ENCODE measurements at places on chromosomes 2 and 18. TPM values are rescaled to one million over a fixed set of nuclear protein-coding genes. Genes with fewer than 3 reads are reported as not detected.

EFR3B gene
- polyA plus RNA-seq: 5.9 TPM

UGT1A5 gene
- polyA plus RNA-seq: not detected

ANKRD62 gene
- not detected for polyA plus RNA-seq

DIPK1C gene
- 12.8 TPM for polyA plus RNA-seq

SERPINB8 gene
- polyA plus RNA-seq: 1.4 TPM

GRB14 gene
- 1.3 TPM for polyA plus RNA-seq

DNA sequence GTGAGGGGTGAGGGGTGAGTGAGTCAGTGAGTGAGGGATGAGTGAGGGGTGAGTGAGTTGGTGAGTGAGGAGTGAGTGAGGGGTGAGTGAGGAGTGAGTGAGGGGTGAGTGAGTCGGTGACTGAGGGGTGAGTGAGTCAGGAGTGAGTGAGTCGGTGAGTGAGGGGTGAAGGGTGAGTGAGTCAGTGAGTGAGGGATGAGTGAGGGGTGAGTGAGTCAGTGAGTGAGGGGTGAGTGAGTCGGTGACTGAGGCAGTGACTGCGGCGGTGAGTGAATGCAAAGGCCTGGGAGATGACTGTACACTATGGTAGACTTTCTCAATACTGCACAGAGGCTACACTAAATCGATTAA lies 16.6 kb downstream of the THAP4 start:
- DNase-seq: no peak

GRCh38 chr2:230904856-230905447 lies 20.1 kb downstream of the GPR55 start:
- DNase-seq: no peak

GRCh38 chr2:25029183-25029554 lies 12.7 kb upstream of the EFR3B start:
- DNase-seq: no peak

DNA sequence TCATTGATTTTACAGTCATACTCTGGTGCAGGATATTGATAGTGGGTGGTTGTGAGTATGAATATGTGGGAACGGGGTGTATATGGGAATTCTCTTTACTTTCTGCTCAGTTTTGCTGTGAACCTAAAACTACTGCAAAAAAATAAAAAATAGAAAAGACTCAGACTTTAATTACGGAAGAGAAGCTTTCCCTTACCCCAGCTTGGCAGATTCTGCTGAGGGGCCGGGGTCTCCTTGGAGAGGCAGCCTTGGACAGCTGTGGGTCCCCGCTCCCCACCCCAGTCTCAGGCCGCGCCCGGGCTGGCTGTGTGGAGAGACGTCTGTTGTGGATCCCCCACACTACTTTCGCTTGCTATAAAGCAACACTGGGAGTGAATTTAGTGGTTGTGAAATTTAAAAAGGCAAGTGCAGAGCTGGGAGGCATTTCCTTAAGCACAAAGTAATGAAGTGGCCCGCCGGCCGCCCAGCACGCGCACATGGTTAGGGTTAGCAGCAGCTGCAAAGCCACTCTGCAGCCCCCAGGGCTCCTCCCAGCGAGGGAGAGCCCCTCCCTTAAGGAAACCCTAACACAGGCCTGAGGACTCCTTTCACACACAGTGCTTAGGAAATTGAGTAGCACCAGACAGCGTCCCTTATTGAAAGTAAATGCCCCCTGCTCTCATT lies 102.4 kb downstream of the DDX1 start:
- no peak for DNase-seq

- DNase-seq: no peak
Observed at GRCh38 chr2:227826563-227826962, 12.9 kb downstream of the CCL20 start.

DNA sequence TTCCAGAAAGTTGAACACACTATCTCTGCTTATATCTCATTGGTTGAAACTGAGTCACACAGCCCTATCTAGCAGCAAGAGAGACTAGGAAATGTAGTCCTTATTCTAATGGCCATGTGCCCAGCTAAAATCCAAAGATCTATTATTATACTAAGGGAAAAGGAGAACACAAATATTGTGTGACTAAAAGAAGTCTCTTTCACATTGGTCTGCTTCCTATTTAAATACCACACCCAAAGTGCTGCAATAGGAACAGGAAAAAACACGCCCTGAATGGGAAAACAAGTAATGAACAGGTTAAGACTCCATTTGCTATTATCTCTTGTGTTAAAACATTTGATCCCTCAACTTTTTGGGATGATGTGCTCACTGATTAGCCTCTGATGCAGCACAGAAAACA lies 86.8 kb upstream of the BARD1 start:
- DNase-seq: no peak
